Natural killer cell treated with Interleukin-12 subunit alpha and Interleukin-12 subunit beta and Interleukin-15 and Interleukin-18, amount 100 ng/mL, for 72 hours (primary cell): ENCODE measurements at places on chromosomes 11 and 22. TPM values are rescaled to one million over a fixed set of nuclear protein-coding genes. Genes with fewer than 3 reads are reported as not detected.

- DNase-seq = no peak
These were observed 97.0 kb upstream of the MPPED2 start for GRCh38 chr11:30683176-30683575.

Gene CALCA
- total RNA-seq = not detected

Gene BCO2
- 1.4 TPM for total RNA-seq

DNA sequence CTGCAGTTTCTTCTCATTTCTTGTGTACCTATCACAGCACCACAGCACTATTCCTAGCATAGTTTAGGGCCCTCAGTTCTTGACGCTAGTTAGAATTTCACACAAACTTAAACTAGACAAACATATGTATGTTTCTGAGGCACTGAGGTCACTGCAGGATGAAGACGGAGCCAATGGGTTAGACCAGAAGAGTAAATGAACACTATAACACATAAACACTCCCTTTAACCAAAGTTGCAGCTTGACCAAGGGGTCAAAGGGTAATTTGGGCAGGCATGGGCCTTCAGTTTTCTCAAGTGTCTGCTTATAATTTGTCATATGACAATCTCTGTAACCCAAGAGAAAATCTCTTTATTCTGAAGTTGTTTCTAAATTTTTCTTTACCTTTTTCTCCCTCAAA, 12.9 kb upstream of the HBE1 start:
- no peak for DNase-seq
